Right renal cortex interstitium (tissue), 3 donors: ENCODE measurements at places on chromosomes 12 and 14.

GRCh38 chr14:50830932-50831725, at the start of gene NIN:
TSS of gene NIN (minus strand) at chr14:50831162. CDS start at chr14:50822056, 9,106 bp downstream.
- DNase-seq, result peak; percentile 23

- no peak for DNase-seq
Observed at GRCh38 chr12:52543985-52544883, 8.7 kb downstream of the KRT71 start.

GRCh38 chr12:13347241-13348043, 150.9 kb downstream of the EMP1 start:
- no peak for DNase-seq

DNA sequence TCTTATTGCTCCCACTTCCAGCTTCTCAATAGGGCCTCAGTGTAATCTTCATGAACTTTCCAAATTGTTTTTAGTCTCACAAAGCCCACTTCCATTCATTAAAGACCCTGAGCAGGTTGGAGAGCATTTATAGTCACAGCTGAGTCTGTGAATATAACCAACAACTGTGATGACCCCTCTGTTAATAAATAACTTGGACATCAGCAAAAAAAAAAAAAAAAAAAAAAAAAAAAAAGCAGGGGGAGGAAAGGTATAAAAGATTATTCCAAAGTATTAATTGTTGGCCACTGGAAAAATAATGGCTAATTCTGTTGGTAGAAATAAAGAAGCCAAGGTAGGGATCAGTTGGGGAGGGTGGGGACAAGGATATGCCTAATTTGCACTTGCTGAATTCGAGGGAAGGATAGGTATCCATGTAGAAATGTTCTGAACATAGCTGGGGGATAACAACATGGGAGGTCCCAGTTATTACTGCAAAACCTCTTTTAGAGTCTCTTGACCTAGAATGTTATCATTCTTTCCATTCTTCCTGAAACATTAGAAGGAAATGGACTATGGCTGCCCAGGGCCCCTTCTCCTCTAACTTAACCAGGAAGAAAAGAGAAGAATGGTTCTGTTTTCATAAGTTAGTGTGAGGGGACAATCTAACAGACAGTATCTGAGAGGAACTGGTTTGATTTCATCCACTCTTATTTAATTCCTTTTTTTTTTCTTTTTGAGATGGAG, 56.5 kb downstream of the SAMD4A start:
- DNase-seq, result no peak
